ENCODE measurements at places on chromosomes 7 and 10.

GRCh38 chr7:150358988-150359621 is 9.5 kb upstream of the REPIN1 start:
- DNase-seq, result no peak

GRCh38 chr7:132078891-132079735 is 497.2 kb downstream of the PLXNA4 start:
- DNase-seq, result no peak

GRCh38 chr7:25255611-25256332 is 27.5 kb upstream of the NPVF start:
- DNase-seq, result no peak

DNA sequence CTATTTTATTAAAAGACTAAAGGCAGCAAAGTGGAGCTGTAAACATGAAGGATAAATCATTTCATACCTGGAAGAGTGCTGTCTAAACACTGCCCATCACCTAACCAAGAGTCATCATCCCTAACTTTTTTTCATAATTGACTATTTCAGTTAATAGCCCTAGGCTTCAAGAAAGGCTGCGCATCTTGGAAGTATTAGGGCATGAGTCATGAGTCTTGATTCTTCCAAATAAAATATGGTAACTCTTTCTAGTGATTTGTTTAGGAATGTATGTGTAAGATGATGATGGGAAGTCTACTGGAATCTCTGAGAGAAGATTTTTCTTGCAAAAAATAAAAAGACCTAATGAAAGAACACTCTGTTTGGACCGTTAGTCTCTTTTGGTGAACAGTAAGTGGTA is 207.7 kb upstream of the AHR start:
- DNase-seq, result no peak

- no peak for DNase-seq
These were observed 107.9 kb downstream of the PPP1R17 start for GRCh38 chr7:31794851-31795344.

DNA sequence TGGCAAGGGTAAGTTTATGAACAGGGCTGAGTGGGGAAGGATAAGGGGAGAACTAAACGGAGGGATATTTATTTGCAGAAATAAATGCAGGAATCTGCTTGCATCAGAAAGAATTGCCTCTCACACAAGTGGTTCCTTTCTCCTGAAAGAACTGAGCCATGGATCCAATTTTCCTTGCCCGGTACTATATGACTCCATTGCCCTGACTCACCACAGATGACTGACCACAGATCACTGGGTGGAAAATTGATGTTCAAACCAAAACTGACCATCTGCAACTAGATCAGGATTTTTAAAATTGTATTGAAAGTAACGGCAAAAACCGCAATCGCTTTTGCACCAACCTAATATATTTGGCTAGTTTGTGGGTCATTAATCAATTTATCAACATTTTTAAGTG is 6.2 kb upstream of the MACC1 start:
- DNase-seq, result no peak

- DNase-seq, result no peak
These were observed 218.7 kb downstream of the FRMD4A start for GRCh38 chr10:14112056-14112455.

DNA sequence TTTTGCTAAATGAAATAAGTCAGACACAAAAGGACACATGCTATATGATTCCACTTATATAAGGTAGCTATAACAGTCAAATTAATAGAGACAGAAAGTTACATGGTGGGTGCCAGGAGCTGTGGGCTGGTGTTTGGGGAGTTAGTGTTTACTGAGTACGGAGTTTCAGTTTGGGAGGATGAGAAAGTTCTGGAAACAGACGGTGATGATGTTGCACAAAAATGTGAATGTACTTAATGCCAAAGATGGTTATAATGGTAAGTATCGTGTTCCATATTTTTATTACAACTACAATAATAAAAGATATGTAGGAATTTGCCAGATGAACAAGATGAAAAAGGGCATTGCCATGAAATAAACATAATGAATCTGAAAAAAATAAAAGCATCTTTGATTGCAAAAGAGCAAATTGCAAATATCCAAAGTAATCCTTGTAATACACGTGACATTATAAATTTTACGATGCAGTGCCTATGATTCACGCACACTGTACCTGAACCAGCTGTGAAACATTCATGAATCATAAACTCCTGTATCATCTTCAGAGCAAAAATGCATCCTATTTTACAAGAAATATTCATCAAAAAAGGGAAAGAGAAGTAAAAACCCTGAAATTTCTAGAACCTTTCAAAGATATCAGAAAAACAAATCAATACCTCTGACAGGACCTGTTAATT is 676.7 kb downstream of the PCDH15 start:
- DNase-seq, result no peak

DNA sequence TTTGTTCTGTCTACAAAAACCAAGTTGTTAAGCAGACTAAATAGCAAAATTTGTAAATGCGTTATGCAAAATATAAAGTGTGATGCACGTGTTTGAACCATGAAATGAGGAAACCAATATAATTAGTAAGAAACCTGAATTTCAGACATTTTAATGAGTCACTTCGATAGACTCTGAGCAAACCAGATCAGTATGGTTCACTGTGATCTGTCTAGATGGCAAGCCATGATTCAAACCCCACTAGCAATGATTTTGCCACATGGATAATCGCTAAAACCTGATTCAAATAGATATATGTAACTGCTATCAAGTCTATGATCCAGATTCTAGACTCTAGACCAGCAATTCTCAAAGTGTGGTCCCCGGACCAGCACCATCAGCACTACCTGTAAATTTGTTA is 24.8 kb downstream of the ZC3HAV1 start:
- no peak for DNase-seq

GRCh38 chr10:80461208-80462183 is 7.4 kb downstream of the TSPAN14 start:
- DNase-seq, result no peak

DNA sequence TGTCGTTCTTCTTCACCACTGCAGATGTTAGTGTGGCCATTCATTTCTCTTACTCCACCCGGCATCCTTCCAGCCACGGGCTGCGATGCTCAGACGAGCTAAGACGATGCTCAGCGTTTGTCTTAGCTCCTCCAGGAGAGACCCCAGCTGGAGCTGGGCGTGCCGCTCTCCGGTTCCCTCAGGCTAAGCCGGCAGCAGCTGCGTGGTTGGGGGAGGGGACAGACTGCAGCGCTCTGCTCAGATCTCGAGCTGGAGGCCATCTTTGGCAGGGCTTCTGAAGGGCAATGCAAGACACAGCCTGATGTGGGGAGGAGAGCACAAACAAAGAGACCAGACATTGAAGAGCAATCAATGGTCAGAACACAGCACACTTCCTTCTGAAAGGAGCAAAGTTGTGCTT is 4.8 kb downstream of the INA start:
- DNase-seq, result no peak

DNA sequence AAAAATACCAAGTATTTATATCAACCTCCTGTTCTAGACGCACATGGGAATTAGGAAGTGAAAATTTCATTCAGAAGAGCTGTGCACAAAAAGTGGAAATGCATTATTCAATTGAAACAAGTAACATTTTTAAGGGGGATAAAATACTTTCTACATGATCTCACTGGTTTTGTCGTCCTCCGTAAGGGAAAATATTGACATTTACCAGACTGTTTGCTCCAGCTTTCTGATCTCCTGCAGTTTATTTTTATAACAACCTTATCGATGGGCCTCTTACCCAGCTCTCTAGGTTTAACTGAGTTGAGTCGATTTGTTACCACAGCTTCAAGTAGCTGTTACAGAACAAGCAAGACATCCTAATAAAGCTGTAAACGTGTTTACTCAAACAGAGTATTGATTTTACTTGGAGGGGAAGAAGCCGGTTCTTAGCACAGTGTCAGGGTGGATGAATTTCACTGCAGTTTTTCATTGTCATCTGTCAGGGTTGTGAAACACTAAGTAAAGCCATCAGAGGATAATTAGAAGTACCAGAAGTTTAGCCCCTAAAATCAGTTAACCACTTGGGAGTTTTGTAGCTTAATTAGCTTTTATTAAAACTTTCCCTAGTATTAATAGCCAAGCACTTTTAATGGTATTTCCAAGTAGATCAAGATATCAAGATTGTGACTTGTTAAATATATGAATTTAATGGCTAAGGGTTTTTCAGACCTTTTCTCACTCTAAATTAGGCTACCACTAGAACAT is 142.6 kb upstream of the KAT6B start:
- no peak for DNase-seq

GRCh38 chr7:150378115-150378852 is 846 bp upstream of the ZNF775 start:
- no peak for DNase-seq

- DNase-seq, result no peak
These were observed 193.0 kb downstream of the JCAD start for GRCh38 chr10:29866356-29866755.

DNA sequence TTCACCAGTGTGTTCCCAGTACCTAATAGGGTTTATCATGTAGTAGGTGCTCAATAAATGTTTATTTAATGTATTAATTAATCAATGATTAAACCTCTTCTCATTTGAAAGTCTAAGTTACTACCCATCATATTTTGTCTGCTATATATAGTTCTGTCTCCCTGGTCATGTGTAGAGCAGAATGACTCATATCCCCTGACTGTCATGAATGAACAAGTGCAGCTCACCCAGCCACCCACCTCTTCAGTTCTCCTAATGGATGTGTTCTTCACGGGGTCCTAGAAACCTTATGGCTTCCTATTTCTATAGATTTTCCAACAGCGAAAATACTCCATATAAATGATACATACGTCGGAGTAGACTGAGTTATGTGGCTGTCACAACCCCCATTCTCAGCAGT is 64.5 kb downstream of the HIF1AN start:
- DNase-seq, result no peak

DNA sequence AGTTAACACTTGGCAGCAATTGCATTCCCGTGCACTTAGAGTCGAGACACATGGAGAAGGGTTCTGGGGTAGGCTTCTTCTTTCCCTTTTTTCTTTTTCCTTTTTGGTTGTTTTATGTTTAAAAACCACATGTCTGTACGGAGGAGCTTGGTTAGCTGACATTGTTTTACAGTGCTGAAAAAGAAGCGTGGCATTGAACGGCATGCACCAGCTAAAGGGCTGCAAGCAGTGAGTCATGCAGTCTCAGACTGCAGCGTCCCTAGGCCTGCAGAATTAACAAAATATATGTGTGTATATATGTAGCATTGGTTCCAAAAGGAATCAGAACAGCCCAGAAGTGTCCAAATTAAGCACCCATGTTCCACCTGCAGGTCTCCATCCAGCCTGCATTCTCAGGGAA is 211.0 kb downstream of the TCF7L2 start:
- no peak for DNase-seq

DNA sequence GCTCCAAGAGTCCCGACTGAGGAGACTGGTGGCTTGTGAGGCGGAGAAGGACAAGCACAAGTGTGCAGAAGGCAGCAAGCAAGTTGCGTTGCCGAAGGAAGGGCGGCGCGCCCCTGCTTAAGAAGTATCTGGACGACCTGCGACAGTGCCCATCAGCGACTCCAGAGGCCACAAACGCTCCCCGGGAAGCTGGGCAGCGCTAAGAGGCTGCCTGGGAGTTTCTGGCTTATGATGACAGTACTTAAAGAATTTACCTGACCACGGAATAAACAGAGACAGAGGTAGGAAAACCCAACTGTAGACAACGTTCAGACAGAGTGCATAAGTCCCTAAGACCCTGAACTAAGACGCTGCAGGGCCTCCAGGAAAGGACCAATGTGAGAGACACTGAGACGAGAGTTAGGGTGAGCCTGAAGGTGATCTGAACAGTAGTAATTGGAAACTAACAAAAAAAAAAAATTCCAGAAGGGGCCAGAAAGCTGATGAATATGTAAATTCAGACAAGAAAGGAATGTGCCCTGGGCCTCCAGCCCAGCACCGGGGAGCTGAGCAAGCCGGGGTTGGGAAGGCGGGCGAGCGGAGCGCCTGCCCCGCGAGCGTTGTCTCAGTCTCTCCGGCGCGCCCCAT is 1.0 kb downstream of the OSBPL3 start:
- no peak for DNase-seq

GRCh38 chr7:50068026-50068425 is 25.0 kb downstream of the ZPBP start:
- no peak for DNase-seq

- no peak for DNase-seq
These were observed 38.9 kb upstream of the KAT6B start for GRCh38 chr10:74787457-74787856.

DNA sequence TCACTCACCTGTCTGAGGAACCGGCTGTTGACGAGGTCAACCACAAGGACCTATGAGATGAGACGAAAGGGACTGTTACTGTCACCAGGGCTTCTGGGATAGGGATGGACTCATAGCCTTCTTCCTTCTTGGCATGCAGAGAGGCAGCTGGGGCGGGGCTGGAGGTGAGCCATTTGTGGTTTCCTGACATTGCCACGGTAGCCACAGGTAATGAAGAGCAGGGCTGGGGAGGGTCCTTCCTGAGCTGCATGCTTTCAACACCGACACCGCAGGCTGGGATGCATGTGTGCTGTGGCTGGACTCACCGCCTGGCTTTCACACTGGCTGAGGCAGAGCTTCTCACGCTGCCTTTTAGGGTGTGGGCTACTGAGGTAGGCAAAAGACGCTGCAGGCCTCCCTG is 46.4 kb upstream of the MKRN1 start:
- no peak for DNase-seq

DNA sequence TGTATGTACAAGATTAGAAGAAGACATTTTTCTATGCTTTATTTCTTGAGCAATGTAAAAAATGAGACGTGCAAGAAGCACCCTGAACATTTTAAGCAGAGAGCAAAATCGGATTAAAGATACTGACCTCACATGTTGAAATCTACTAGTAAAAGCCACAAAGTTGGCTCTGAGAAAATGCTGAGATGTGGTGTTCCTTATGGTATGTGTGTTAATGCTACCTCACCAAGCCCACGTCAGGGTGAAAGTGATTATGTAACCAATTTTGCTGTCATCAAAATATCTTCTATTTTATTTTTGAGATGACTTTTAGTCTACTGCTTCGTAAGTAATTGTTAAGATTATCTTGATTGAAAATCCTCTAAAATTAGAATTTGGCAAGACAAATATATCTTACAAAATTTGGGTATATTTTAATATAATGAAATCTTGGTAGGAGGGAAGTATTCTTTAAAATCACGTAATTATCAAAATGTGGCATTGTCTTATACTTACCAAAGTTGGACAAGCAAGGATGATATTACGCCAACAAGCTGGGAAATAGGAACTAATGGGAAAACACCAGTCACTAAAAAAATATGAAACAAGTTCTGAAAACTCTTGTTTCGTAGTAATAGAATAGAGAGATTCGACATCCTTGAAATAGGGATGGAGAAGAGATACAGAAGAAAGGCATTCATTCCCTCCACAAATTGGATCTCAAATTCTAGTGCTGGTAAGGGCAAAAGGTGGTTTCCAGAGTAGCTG is 5.8 kb downstream of the ADO start:
- DNase-seq, result no peak

- DNase-seq, result no peak
These were observed 18.5 kb downstream of the BMS1 start for GRCh38 chr10:42801135-42801534.

GRCh38 chr10:97217299-97217698 is 31.5 kb upstream of the SLIT1 start:
- DNase-seq, result no peak

DNA sequence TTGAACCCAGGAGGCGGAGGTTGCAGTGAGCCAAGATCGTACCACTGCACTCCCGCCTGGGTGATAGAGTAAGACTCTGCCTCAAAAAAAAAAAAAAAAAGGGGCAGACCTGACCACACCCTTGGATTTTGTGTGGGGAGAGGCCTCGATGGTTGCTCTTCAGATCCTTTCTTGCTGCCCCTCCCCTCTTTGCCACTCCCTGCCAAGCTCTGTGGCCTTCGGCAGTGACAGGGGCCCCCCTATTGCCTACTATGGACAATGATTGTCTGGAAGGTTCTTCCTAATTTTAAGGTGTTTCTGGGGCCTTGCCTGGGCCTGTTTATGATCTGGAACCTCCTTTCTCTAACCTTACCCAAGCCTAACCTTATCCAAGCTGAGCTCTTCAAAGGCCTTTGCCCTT is 795 bp downstream of the PRF1 start:
- DNase-seq, result no peak
